ENCODE measurements at places on chromosomes 7 and 10.

GRCh38 chr10:17216217-17216900 lies 11.7 kb upstream of the VIM start:
- DNase-seq, result no peak

- DNase-seq, result no peak
These were observed 16.3 kb upstream of the SH2B2 start for GRCh38 chr7:102270178-102270887.

DNA sequence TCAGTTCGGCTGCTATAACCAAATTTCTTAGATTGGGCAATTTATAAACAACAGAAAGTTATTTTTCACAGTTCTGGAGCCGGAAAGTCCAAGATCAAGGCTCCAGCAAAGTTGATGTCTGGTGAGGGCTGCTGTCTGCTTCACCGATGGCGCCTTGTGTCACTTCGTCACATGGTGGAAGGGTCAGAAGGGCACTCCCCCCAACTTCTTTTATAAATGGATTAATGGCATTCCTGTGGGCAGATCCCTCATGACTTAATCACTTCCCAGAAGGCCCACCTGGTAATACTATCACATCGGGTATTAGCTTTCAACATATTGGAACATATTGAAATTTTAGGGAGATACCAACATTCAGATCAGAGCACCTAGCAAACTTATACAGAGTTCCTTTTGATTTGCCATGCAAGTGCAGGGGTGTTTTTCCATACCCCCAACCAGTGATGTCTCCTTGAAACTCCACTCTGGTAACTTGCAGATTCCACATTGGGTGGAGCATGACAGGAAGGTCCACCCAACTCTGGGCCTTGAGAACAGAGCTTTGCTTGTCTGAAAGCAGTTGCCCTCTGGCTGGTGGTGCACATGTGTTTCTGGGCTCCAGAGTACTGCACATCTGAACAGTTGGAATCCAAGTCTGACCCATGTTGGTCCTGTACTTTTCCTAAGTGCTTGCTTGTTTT lies 85.1 kb upstream of the KMT2E start:
- DNase-seq, result no peak

- no peak for DNase-seq
These were observed 830 bp downstream of the TRUB1 start for GRCh38 chr10:114938856-114939193.

GRCh38 chr7:33716581-33717477 lies 188.5 kb upstream of the BMPER start:
- DNase-seq, result no peak

DNA sequence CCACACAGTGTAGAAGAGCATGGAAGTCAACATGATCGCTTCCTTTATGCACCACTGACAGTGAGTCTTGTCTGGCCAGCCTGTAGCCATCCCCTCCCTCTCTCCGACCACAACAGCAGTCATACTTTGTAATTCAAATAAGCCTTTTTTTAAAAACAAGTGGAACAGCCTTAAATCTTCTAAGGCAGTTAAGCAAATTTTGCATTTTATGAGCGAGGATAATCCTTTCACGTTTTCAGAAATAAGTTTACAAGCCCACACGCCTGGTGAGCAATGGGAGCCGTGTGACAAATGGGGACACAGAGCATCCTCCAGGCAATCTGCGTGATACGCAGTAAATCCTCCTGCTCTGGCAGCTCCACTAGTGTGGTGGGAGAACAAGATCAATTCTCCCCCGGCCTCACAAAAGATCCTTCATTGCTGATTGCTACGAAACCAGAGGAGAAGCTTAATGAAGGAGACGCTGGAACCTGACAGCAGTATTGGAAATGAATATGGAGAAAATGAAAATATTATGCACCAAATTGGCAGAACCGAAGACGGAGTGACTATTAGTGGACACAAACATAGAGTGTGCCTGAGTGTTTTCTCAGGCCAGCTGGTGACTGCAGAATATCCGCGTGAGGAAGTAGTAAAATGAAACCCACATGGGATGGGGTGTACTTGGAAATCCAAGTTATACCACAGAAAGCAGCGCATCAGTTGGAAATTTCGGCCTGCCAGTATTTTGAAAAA lies 104.2 kb upstream of the CDCA7L start:
- DNase-seq, result no peak

DNA sequence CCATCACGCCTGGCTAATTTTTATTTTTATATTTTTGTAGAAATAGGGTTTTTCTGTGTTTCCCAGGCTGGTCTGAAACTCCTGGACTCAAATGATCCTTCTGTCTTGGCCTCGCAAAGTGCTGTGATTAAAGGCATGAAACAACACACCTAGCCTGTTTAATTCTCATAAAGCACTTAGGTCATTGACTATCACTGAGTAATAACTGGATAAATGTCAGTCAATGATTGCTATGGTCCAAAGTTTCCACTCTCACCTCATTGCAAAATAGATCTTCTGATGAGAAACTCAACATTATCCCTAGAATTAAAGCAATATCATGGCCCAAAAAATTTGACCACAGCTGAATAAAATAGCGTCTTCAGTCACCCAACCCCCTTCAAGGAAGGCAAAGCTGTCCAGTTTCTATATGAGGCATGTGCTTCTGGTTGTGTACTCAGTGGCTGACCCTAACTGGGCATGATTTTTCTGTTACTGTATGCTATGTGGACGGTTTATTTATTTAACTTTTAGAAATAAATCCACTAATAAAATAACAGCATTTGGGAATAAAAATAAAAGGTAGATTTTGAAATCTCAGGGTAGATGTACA lies 86.5 kb upstream of the LRRN3 start:
- DNase-seq, result no peak

GRCh38 chr10:44183667-44184632 lies 200.9 kb downstream of the CXCL12 start:
- DNase-seq, result no peak

- no peak for DNase-seq
These were observed 27.8 kb downstream of the STEAP4 start for GRCh38 chr7:88278881-88279280.

DNA sequence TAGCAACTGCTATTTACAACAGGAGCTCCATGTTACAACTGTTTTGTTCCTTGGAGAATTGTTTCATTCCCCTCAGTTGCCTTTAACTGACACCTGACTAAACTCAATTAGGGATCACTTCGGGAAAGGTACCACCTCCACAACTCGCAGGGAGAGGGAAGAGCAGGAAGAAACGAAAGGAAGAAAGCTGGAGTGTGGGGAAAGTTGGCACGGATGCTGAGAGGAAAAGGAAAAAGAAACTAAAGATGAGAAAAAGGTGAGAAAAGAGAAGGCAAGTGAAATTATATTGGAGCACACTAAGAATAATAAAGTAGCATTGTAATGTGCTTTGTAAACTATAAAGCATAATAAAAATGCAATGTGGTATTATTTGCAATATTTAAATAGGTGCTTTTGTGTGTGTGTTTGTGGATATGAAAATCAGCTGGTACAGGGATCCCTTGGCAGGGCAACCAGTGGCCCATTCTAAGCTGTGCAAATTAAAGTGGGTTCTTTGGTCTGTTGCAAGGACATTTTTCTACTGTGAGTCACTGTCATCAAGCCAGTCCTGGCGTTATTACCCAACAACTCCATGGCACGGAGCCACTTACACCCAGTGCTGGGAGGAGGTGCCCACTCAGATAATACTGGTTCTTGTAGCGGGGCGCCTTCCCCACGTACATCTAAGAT lies 45.9 kb downstream of the HIPK2 start:
- no peak for DNase-seq

DNA sequence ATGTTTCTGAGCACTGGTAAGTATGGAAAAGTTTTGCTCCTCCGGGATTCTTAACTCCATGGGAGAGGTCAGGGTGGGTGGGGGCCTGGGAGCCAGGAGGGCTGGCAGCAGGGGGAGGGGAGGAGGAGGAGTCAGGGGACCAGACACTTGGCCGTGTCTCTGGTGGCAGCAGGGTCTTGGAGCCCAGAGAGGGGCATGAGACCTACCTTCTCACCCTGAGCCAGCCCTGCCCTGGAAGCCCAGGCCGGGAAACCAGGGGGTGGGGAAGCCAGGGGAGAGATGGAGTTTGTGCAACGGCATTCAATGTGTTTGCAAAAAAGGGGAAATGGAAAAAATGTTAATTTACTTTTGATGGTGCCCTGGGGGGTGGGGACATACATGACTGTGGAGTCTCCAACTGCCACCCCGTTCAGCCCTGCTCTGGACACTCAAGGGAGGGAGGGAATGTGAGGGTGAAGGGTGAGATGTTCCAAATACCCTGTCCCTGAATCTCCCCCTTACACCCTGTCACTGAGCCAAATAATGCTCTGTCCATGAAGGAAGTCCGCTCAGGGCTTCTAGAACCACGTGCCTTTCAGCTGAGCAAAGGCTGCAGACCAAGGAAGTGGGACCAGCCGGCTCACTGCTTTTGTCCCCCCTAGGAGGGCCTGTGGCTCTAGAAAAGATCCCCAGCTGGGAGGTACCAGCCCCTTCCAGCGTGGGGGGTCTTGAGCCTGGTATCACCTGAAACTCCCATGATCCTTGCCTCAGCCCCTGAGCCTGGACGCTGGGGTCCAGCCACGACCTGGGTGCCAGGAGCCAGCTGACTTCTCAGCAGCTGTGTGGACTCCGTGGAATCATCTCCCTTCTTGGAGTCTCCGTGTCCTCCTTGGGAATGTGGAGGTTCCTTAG lies 48.3 kb downstream of the TMEM270 start:
- DNase-seq, result peak; percentile 37

DNA sequence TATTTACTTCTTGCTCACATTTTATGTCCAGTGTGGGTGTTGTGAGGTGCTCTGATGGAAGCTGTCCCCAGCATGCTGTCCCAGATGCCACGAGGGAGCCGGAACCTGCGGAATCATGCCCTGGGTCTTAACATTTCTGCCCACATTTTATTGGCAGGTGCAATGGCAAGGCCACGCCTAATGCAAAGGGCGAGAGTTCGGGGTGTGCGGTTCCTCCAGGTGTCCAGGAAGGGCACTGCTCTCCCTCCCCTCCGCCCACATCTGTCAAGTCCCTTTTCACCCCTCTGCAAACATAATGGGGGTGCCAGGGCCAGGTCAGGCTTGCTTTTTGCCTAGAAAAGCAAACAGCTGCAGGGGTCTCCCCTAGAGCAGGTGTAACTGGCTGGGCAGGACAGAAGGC lies 16.4 kb downstream of the PDAP1 start:
- DNase-seq, result no peak

- no peak for DNase-seq
These were observed 46.6 kb downstream of the CLEC2L start for GRCh38 chr7:139570119-139570518.

DNA sequence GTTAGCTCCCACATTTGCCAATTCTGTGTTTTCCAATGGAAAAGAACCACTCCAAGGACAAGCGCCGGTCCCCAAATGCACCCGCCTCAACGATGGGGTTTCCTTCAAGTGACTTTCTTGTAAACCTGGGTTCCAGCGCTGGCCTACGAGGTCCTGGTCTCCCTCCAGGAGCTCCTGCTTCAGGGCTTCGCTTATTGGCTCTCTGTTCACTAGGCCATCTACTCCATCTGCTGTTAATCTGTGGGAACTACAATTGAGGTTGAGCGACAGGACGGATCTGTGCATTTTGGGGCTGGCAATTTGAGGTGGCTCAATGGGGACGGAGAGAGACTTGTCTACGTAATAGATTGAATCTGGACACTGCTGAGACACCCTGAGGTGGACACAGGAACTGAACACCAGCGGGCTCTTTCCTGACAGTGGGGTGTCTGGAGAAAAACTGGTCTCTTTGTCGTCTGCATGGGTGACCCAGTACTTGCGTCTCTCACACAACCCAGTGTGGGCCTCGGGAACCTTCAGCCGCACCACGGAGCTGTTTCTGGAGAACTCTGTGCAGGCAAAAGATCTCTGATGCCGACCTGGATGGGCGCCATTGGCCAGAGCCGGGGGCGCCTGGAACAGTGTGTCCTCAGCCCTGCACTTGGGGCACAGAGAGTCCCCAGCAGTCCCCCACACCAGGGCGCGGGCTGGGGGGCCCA lies 115.9 kb upstream of the ADAM12 start:
- DNase-seq, result peak; percentile 9

- peak; percentile 6 for DNase-seq
These were observed 1009.7 kb upstream of the CELF2 start for GRCh38 chr10:10007957-10008356.
